Neural progenitor cell (in vitro differentiated cells): ENCODE measurements at places on chromosomes 16 and 17. TPM values are rescaled to one million over a fixed set of nuclear protein-coding genes. Genes with fewer than 3 reads are reported as not detected.
A peak's percentile ranks its signal among the peaks of the same experiment; 100 is the strongest.

- DNase-seq: peak; percentile 25
Observed at GRCh38 chr16:87658564-87659225, 56.4 kb downstream of the JPH3 start.

DNA sequence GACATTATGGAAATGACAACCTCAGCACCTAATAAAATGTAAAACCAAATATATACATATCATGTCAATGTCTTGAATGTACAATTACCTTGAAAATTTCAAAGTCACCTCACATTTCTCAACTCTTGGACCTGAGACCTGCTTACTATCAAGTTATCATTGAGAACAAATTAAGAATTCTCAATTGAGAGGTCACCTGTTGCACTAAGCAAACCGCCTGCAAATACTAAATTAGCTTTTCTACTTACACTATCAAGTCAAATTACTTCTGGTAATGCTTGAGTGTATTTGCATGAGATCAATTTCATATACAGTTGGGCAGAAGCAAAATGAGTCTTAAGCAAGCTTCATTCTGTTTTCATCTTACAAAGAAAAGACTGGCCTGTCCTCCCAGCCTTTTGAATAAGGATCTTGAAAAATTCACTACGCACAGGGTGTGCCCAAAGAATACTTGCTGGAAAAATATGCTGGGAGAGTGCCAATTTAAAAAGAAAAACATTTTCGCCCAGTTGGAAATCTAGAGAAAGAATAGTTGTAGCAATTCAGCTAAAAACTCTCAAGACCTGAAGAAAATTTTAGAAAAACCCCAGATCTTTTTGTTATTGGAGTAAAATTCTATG, 35.7 kb downstream of the KANSL1 start:
- no peak for DNase-seq

- no peak for DNase-seq
Observed at GRCh38 chr16:35252356-35252936, 1793.0 kb downstream of the TP53TG3F start.

- no peak for DNase-seq
Observed at GRCh38 chr16:27994686-27995085, 68.8 kb downstream of the GSG1L start.

DNA sequence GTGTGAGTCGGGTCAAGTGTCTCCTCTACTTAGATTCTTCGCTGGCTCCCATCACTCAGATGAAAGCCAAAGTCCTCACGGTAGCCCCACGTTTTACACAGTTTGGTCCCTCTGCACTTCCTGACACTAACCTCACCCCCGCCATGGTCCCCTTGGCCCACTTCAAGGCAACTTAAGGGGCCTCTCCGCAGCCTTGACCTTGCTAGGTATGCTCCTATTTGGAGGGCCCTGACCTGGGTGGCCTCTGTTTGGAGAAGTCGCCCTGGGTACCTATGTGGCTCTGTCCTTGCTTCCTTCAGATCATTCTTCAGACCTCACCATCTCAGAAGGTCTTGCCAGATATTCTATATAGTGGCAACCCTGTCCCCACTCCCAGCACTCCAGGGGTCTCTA, 110.2 kb downstream of the SOCS1 start:
- no peak for DNase-seq

DNA sequence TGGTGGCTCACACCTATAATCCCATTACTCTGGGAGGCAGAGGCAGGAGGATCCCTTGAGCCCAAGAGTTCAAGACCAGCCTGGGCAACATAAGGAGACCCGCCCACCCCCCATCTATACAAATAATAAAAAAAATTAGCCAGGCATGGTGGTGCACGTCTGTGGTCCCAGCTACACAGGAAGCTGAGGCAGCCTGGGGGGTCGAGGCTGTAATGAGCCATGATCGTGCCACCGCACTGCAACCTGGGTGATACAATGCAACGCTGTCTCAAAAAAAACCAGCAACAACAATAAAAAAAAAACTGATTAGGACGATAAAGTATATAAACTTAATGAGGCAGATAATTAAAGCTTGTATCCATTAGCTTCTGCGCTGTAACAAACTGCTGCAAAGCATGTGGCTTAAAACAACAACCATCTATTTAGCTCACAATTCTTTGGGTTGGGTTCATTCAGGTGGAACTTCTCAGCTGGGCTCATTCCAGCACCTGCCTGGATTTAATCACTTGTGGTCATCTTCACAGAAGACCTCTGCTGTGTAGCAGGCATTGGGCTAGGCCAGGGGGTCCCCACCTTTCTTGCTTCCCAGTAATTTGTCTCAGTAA, 45.8 kb downstream of the LCMT1 start:
- DNase-seq: no peak

- no peak for DNase-seq
Observed at GRCh38 chr17:68594552-68594951, 6.6 kb downstream of the FAM20A start.

GRCh38 chr17:37413875-37414519, 7.3 kb downstream of the TADA2A start:
- no peak for DNase-seq

- no peak for DNase-seq
Observed at GRCh38 chr16:88886845-88887521, 20.5 kb upstream of the PABPN1L start.

The KRTAP16-1 gene
- not detected in 2 replicates for total RNA-seq

The VAMP2 gene
- total RNA-seq: 9.4 and 11.7 TPM in 2 replicates

The GNAO1 gene
- 1.9 and 3.2 TPM in 2 replicates for total RNA-seq

The APOH gene
- total RNA-seq: not detected in 2 replicates

The METTL2A gene
- 35.6 and 35.7 TPM in 2 replicates for total RNA-seq

The PRSS27 gene
- 1.8 and 5.1 TPM in 2 replicates for total RNA-seq
